ENCODE measurements at places on chromosomes 5 and 9. TPM values are rescaled to one million over a fixed set of nuclear protein-coding genes. Genes with fewer than 3 reads are reported as not detected.

SMIM33 gene
- not detected for total RNA-seq

CATSPER3 gene
- not detected for total RNA-seq

ITGA1 gene
- 104 TPM for total RNA-seq

SPATA31A6 gene
- not detected for total RNA-seq

ANKRD34B gene
- total RNA-seq = not detected

GARIN3 gene
- total RNA-seq = not detected

Measured in fibroblast of villous mesenchyme (primary cell).